Erythroblast (primary cell): ENCODE measurements at places on chromosomes 5 and 9.

DNA sequence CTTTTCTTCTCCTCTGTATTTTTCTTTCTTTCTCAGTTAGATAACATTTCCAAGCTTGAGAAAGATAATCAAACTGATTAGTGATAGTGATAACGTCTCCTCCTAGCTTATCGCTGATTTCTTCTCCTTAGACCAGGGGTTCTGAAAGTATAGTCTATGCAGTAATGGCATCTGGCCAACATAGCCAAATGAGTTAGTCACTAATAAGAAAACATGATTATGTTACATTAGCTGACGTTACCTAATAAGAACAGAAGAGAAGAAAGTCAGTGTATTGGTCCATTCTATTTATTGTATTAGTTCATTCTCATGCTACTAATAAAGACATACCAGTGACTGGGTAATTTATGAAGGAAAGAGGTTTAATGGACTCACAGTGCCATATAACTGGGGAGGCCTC, 111.2 kb downstream of the STRBP start:
- no peak for DNase-seq

DNA sequence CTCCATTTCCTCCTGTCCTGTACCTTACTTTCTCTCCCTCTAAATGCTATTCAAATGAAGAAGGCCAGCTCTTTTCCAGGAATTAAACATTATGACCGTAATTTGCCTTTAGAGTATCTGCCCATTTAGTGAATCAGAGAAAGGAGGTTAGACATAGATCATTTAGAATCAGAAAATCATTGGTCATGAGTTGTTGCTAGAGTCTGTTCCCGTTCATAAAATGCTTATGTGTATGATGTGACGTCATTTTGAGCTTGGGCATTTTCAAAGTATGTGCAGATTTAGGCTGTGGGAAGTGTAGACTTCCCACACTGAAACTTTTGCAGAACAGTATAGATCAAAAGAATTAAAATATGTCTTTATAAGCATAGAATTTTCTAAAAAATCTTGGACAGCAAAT, 163.0 kb downstream of the ALDH1A1 start:
- no peak for DNase-seq

- DNase-seq, result no peak
Observed at GRCh38 chr5:91219091-91219802, 163.9 kb downstream of the ARRDC3 start.

- peak; percentile 16 for DNase-seq
Observed at GRCh38 chr5:67166460-67167285, 29.9 kb downstream of the CD180 start.

DNA sequence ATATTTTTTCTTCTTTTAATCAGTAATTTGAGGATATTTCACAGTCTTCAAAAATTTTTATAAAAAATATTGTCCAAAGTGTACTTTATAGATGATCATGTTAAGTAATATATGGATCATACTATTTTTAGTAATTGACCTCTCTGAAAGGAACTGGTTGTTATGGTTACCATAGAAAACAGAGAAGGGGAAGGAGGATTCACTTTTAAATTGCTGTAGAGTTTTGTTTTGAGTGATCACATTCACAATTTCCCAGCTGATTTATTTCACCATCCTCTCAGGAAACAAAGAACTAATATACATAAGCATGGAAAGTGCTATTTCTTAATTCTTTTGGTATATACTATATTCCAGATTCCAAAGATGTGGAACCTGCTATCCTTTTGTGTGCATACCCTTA, 56.5 kb upstream of the NREP start:
- DNase-seq, result no peak

GRCh38 chr9:1083325-1083913, 33.3 kb downstream of the DMRT2 start:
- DNase-seq, result no peak

GRCh38 chr5:32384621-32385020, 59.9 kb downstream of the ZFR start:
- DNase-seq, result no peak

GRCh38 chr5:14181299-14181968, 38.3 kb downstream of the TRIO start:
- DNase-seq, result no peak

DNA sequence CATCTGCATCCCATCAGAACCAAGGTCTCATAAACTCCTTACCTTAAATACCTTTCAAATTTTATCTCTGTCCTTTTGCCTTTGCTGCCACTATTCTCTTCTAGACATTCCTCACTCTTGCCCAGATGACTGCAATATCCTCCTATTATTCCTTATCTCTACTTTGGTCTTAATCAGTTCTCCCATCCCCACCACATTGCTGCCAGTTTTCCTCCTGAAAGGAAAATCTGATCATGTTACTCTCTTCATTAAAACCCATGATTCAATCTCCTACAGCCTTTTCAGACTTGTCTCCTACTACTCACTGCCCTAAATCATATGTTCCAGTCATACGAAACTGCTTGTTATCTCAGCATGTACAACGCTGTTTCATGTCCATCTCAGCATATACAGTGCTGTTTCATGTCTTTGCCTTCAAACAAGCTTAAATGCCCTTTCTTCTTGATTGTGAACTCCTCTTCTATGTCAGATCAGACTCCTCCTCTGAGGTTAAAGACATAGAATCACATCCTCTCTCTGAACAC, 152.6 kb upstream of the FST start:
- DNase-seq, result no peak

- no peak for DNase-seq
Observed at GRCh38 chr5:18323891-18324290, 689.6 kb downstream of the TAF11L14 start.

DNA sequence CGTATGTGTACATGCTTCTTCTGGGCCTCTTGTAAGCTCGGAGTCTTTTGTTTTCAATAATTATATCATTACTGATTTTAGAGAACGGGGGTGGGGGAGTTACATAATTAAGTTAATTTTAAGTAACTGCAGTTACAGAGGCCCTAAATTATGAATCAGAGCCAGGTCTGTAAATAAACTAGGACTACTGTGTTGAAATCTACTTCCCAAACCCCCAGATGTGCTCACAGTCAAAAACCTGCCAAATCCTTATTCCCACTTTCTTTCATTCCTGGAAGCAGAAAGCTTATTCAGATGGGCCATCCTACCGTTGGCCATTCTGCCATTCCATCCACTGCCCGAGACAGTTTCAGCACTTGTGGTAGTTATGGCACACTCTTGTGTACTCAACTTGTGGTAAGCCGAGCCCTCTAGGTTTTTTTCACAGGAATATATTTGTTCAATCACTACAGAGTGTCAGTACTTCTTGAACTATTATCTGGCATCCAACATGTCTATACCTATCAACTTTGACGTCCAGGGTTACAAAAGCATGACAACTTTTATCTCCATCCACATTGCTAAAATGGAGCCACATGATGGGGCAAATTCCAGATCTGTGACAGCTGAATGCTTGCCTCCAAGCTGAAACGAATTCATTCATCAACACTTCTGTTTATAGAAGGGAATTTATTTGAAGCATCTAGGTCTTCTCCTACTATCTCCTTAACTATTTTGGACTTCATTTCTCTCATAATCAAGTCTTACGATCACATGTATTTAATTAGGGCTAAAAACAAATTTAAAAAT, 37.8 kb downstream of the GLRX start:
- DNase-seq, result no peak

DNA sequence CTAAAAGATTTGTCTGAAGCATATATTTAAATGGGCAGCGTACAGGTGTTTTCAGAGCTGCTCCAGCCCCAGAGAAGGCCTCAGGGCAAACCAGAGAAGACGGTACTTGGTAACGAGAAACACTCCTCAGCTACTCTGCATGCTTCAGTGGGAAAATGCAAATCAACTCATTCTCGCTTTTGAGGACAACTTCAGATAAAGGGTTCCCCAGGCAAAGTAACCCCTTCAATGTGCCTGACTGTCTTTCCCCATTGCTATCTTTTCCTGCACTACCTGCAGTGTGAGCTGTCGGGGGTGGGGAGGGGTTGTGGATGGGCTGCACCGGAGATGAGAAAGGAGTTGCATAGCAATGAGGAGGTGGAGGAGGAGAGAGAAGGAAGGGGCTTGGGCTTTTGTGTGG, 339.7 kb upstream of the CLINT1 start:
- no peak for DNase-seq

GRCh38 chr5:125152044-125152443, 405.6 kb upstream of the ZNF608 start:
- DNase-seq, result no peak

GRCh38 chr5:16169550-16169949, 10.0 kb downstream of the MARCHF11 start:
- DNase-seq, result no peak

GRCh38 chr5:113331209-113331551, 103.6 kb downstream of the TSSK1B start:
- DNase-seq, result no peak

- no peak for DNase-seq
Observed at GRCh38 chr9:119761812-119762211, 392.6 kb upstream of the BRINP1 start.
